ENCODE measurements at places on chromosomes 7 and 10.
A peak's percentile ranks its signal among the peaks of the same experiment; 100 is the strongest.

DNA sequence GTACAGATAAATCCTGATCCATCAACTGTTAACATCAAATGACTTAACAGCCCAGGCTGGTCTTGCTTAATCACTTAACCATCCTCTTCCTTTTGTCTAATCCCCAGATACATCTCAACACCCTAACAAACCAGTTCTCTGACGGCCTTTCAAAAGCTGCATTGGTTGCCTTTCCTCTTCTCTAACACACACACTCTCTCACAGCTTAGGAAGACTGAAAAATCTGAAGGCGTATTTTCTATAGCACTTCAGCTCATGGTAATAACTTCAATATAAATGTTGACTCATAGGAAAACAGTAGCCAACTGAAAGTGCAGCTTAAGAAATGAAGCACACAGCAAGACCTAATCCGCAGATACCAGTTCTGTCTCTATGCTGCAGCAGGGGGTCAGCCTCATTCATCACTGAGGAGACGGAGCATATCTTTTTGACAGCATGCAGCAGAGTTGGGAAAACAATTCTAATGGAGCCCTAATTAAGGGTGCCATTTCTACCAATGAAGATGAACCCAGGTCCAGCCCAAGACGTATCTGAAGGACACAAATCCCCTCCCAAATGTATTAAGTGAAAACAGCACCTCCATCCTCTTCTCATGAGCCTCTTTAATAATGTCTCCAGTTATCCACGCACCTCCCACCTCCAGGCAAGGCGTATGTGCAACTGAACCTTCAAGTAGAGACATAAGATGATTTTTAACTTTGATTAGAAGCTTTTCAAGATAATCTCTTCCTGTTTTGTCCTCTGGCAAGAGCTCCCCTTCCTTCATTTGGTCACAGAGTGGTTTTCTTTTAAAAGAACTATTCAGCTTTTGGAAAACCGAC lies 211.7 kb upstream of the NFE2L3 start:
- no peak for DNase-seq

- DNase-seq, result no peak
These were observed 27.9 kb downstream of the GTF2IRD1 start for GRCh38 chr7:74481458-74482196.

GRCh38 chr7:128963327-128963757 lies 25.6 kb downstream of the IRF5 start:
- no peak for DNase-seq

DNA sequence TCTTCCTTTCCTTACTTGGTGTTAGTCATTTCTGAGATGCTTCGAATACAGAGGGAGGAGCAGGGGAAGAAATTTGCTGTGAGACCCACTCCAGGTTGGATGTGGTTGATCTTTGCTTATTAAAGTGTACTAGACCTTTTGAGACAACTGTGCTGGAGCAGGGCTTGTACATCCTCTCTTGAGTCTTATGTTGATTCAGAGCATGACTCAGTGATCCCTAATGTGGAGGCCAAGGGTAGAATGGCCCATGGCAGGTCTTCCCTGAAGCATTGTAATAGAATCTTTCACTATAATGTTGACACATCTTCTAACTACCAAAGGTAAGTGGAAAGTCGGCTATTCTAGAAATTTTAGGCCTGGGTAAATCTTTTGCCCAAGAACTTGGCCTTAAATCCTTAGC lies 17.0 kb upstream of the SFR1 start:
- no peak for DNase-seq

DNA sequence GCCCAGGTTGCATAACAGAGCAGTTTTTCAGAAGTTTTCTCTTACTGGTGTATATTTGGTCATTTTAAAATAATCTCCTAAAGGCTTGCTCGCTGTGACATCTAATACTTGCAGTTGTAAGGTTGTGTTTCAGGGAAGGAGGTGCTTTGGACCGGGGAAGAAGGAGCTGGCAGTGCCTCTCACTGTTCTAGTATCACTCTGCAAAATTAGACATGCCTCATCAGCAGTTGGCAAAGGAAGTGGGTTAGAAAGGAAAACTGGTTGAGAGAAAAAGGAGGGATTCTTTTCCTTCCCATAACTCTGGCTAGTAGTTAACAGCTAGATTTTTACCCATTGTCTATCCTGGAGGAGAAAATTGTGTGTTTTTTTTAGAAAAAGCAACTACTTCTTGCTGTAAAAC lies 34.8 kb downstream of the CUL1 start:
- no peak for DNase-seq

DNA sequence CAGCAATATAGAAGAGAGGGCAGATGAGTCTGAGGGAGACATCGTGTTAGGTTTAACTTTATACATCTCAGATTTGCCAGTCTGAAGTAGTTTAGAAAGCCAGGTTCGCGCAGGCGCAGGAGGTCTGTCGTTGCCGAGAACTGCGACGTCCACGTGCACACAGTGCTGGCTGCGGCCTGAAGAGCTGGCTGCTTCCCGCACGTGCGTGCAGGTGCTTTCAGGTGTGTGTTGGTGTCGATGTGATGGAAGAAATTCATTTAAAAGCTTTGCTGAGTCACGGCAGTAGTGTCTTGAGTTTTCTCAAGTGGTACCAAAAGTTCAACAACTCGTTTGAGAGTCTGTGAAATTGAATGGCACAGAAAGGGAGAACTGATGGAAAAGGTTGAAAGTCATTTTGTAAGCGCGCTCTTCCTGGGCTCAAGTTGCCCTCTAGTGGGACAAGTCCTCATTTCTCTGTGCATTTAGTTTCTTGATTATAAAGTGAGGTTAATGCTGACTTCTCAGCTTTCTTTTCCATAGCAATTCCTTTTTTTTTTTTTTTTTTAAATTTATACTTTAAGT lies 18.6 kb downstream of the WDR37 start:
- DNase-seq, result peak; percentile 56

GRCh38 chr7:101507791-101508252 lies 121.3 kb downstream of the MYL10 start:
- DNase-seq, result no peak

DNA sequence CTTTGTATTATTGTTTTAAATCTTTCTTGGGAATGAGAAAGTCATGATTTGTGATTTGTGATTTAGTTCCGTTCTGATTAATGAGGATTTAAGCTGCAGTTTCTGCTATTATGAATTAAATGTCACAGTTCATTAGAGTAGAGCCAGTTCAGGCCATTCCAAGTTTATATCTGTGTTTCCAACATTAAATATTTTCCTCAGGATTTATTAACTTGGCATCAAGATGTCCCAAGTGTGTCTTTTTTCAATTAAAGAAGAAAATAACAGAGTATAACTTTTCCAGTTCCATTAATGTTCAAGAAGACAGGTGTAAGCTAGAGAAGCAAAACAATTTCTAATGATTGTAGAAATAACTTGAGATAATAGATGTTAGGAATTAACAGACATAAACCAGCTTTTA lies 1183.2 kb upstream of the CELF2 start:
- DNase-seq, result no peak

DNA sequence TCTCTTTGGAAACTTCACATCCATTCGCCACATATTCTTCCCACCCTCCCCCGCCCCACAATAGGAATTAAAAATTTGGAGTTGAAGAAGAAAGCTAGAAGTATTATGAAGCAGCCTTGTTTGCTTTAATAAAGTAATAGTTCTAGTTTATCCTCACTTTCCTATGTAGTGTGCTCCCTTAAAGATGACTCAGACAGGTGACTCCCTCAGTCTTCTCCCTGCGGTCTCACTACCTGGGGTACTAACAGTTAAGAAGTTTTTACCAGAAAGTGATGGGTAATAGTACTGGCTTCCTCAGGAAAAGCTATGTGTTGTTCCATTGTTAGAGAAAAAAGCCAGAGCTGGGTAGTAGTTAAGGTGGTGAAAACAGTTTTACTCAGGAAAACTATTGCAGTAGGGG lies 58.6 kb downstream of the CCNY start:
- no peak for DNase-seq

- no peak for DNase-seq
These were observed 14.8 kb upstream of the ADARB2 start for GRCh38 chr10:1752153-1752552.

DNA sequence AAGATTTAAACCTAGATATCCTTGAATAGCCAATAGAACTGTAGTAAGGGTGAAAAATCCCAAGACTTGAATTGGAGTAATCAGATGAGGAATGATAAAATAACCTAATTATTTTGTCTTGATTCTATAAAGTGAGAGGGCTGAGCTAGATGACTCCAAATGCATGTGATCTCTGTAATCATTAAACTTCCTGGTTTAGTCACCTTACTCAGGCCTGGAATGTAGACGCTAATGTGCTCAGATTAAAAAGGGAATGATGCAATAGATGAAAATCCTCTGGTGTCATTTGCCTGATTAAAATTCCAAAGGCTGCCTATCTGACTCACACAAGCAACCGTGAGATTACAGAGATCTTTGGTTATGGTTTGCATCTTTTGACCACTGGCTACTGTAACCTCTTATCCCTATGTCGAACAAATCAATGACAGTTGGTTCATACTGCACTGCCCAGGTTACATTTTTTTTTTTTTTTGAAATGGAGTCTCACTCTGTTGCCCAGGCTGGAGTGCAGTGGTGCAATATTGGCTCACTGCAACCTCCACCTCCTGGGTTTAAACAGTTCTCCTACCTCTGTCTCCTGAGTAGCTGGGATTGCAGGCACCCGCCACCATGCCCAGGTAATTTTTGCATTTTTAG lies 2.9 kb upstream of the HKDC1 start:
- no peak for DNase-seq

DNA sequence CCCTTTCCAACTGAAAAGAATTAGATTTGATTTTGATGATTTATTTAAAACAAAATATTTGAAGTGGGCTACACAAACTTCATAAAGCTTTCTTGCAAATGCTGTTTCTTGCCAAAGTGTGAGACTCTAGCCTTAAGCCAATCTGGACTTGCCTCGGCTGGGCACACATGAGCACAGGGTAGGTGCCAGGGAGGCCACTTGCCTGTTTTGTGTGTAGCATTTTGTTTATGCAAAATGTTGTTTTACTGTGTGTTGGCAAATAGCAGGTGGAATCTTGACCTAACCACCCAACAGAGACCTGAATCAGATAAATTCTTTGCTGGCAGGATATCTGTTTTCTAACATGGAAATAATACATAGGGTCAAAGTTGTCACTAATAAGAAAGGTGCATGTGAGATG lies 161.1 kb downstream of the BMPER start:
- DNase-seq, result no peak

- no peak for DNase-seq
These were observed 158.0 kb upstream of the TNS3 start for GRCh38 chr7:47739891-47740290.

GRCh38 chr7:142784716-142785115 lies 13.9 kb downstream of the PRSS2 start:
- no peak for DNase-seq

DNA sequence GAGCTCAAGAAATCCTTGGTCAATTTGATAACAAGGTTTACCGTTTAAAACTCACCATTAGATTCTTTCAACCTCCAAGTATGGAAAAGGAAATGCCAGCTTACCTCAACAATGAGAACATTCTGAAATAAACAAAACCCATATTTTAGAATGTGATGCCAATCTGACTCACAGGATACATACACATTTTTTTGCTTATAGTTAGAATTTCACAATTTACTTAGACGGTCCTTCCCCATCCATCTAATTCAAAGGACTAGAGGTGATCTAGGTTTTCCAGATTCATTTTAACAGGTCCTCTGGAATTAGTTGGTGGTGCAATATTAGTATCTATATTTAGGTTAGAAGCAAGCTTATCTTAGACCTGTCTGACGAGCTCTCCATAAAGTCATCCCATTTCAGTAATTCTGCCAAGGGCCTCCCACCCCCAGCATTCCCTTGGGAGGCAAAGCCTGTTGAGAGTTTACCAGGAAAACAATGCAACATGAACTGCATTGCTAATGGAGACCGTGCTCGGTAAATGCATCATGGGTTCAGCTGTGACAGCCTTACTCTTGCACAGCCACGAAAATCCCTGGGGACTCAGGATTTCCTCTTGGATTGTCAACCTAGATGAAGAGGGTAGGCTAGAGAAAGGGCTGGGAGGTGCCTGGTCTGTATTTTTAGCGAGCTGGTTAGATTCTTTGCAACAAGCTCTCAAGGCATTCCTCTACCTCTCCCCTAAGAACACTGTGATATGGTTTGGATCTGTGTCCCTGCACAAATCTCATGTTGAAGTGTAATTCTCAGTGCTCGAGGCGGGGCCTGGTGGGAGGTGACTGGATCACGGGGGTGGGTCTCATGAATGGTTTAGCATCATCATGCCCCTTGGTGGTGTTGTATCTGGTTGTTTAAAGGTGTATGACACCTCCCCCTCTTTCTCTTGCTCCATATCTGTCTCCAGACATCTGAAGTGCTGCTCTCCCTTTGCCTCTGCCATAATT lies 93.8 kb downstream of the PRTFDC1 start:
- no peak for DNase-seq

DNA sequence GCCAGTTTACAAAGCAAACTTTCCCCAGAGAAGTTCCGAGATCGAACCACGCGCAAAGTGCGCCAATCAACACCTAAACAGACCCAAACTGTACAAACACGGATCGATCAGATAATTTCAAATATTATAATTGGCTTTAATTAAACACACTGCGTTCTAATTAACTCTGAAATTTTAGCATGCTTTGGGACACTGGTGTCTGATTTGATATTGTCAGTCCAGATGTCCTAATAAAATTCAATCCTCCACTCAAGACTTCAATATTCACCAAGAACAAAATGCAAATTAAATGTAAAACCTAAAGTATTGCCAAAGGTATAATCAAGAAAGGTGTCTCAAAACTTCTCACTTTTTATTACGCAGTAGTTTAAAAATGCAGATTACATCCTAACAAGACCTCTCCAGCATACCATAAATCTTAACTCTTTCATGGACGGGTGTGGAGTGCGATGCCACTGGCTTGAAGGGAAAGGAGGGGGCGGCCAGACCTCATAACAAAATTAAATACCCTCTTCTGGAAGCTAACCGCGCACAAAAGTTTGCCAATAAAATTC lies 5.9 kb upstream of the EBF3 start:
- no peak for DNase-seq

DNA sequence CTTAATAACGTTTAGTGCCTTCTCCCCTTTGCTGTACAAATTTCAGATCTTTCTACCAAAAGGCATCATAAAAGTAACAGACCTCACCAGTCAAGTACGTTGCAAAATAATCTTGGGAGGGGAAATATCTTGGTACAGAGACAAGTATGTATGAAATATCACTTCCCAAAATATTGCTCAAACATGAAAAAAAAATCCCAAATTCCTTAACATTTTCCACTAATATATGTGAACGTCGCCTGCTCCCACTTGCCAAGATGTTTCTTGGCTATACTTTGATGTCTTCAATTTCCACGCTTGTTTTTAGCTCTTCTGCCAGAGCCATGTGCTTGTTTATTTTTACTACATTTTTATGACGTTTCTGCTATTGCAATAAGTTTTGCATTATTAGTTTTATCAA lies 223.5 kb downstream of the PLXNA4 start:
- DNase-seq, result no peak
